ENCODE measurements at places on chromosomes 13 and 19. TPM values are rescaled to one million over a fixed set of nuclear protein-coding genes. Genes with fewer than 3 reads are reported as not detected.

DNA sequence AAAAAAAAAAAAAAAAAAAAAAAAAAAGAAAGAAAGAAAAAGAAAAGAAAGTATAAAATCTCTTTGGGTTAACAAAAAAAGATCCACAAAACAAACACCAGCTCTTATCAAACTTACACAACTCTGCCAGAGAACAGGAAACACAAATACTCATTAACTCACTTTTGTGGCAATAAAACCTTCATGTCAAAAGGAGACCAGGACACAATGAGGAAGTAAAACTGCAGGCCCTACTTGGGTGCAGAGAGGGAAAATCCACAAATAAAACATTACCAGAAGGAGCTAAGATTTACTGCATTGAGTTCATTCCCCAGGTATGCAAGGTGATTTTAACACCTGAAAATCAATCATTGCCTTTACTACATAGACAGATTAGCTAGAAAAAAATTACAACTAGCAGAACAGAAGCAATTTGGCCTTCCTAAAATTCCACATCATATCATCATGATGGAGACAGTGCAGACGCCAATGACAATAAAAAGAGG, 9.6 kb upstream of the CEACAM5 start:
- H3K4me1 ChIP-seq, result no peaks in the 10 kb centered on the region
- H3K27me3 ChIP-seq, result peaks cover 12% of the 10 kb centered on the region
- no peak for DNase-seq
- H3K27ac ChIP-seq, result no peak overlapping the region
- H3K36me3 ChIP-seq, result no peaks in the 10 kb centered on the region

- no peak for DNase-seq
- peaks cover 30% of the 10 kb centered on the region for H3K36me3 ChIP-seq
- H3K4me1 ChIP-seq, result peaks cover 3% of the 10 kb centered on the region
- no peak overlapping the region for H3K4me3 ChIP-seq
- H3K27me3 ChIP-seq, result no peaks in the 10 kb centered on the region
- no peak overlapping the region for H3K27ac ChIP-seq
Observed at GRCh38 chr13:95035311-95036109, 265.7 kb downstream of the ABCC4 start.

DNA sequence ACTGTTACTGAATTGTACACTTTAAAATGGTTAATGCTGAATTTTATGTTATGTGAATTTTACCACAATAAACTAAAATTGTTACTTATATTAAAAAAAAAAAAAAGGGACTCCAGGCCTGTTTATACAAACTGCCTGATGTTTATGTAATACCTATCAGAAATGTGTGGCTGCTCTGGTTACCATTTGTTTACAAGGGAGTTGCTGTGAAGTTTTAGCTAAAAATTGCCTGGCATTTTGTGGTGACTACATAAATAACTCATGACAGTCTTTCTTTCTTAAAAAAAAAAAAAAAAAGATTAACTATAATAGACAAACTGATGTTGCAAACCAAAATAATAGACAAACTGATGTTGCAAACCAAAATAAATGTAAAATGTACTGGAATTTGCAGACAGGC, 71.8 kb downstream of the CDADC1 start:
- peaks cover 8% of the 10 kb centered on the region for H3K4me1 ChIP-seq
- H3K27me3 ChIP-seq, result no peaks in the 10 kb centered on the region
- H3K36me3 ChIP-seq, result no peaks in the 10 kb centered on the region

- no peaks in the 10 kb centered on the region for H3K36me3 ChIP-seq
- H3K27ac ChIP-seq, result no peak overlapping the region
- no peak overlapping the region for H3K4me3 ChIP-seq
- no peaks in the 10 kb centered on the region for H3K4me1 ChIP-seq
Observed at GRCh38 chr13:37070956-37071355, 11.5 kb upstream of the SUPT20H start.

DNA sequence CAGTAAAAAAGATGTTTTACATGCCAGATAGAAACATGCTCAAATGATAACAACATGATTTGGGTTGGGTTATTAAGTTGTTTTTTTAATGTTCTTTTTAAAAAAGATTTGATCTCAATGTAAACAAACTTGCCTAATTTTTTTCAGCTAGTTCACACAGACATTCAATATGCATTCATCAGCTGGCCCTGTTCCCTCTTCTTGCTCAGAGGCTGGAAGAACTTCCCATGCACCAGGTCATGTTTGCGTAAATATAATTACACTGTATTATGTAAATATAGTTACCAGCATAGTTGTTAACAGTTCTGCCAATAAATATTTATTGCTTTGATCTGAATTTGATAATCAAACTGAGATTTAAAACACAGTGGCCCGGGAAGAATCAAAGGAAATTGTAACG, 70.6 kb downstream of the ATP11A start:
- peaks cover 8% of the 10 kb centered on the region for H3K4me1 ChIP-seq
- no peak overlapping the region for H3K27ac ChIP-seq
- H3K36me3 ChIP-seq, result no peaks in the 10 kb centered on the region
- no peaks in the 10 kb centered on the region for H3K27me3 ChIP-seq

GRCh38 chr13:57865600-57866294, 234.2 kb downstream of the PCDH17 start:
- no peaks in the 10 kb centered on the region for H3K4me1 ChIP-seq
- no peaks in the 10 kb centered on the region for H3K27me3 ChIP-seq
- H3K4me3 ChIP-seq, result no peak overlapping the region
- H3K27ac ChIP-seq, result no peak overlapping the region
- no peak for DNase-seq

GRCh38 chr19:15253061-15253460, 20.8 kb upstream of the EPHX3 start:
- DNase-seq, result no peak
- H3K36me3 ChIP-seq, result peaks cover 57% of the 10 kb centered on the region
- no peak overlapping the region for H3K27ac ChIP-seq
- H3K4me1 ChIP-seq, result no peaks in the 10 kb centered on the region
- H3K27me3 ChIP-seq, result no peaks in the 10 kb centered on the region
- no peak overlapping the region for H3K4me3 ChIP-seq

GRCh38 chr19:42074513-42075363, 1.2 kb upstream of the ZNF574 start:
- DNase-seq, result peak; percentile 30
- peaks cover 17% of the 10 kb centered on the region for H3K36me3 ChIP-seq
- H3K4me1 ChIP-seq, result peaks cover 27% of the 10 kb centered on the region
- H3K4me3 ChIP-seq, result peak overlapping the region; percentile 89
- H3K27ac ChIP-seq, result peak overlapping the region; percentile 99
- no peaks in the 10 kb centered on the region for H3K27me3 ChIP-seq

DNA sequence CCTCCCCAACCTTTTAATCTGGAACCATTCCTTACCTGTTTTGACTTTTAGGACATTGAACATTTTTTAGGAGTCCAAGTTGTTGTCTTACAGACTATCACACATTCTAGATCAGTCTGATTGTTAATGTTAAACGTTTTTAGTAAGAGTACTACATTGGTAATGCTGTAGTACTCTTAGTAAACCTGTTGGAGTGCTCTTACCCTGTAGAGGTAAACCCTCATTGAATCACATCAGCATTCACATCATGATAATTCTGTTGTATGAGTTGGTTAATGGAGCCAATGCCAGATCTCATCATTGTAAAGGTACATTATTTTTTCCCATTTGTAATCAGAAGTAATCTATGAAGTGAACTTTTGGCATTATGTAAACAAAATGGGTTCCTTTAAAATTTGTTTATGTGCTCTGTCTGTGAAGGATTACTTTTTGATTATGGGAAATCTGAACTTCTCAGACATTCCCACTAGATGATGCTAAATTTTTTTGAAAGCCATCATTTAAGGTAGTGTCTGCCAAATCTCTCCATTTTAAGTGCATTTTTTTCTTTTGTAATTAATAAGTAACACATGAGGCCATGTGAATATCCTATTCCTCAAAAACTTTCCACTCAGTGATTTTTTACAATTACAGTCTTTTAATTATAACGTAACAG, 55.2 kb downstream of the VWA8 start:
- no peak for DNase-seq
- peak overlapping the region; percentile 3 for H3K27ac ChIP-seq
- H3K36me3 ChIP-seq, result peaks cover 33% of the 10 kb centered on the region
- no peak overlapping the region for H3K4me3 ChIP-seq
- H3K4me1 ChIP-seq, result peaks cover 35% of the 10 kb centered on the region
- no peaks in the 10 kb centered on the region for H3K27me3 ChIP-seq

DNA sequence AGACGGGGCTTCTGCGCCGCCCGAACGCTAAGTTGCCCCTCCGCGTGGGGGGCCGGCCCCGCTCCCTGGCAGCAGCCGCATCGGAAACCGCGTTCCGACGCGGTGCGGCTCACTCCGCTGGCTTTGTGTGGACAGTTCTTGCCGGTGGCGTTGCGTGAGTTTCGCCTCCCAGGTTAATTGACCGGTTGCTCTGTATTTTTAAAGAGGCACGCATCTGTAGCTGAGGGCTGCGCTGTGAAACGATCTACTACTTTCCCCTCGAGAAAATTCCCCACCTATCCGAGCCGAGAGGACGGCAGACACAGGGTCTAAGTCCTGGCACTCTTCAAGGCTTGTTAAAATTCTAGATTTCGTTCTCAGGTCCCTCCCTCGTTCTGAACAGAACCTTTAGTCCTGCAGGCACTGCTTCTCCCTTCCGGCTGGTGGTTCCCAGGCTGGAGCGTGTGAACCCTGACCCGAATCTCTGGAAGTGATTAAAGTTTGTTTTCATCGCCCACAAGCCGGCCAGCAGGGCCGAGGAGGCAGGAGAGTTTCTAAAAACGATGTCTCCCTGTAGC, 933 bp downstream of the ARHGEF7 start:
- H3K4me1 ChIP-seq, result peaks cover 12% of the 10 kb centered on the region
- H3K27me3 ChIP-seq, result peaks cover 63% of the 10 kb centered on the region
- DNase-seq, result no peak
- H3K4me3 ChIP-seq, result peak overlapping the region; percentile 67

- H3K4me1 ChIP-seq, result no peaks in the 10 kb centered on the region
- no peaks in the 10 kb centered on the region for H3K36me3 ChIP-seq
- no peak overlapping the region for H3K4me3 ChIP-seq
- no peaks in the 10 kb centered on the region for H3K27me3 ChIP-seq
- no peak for DNase-seq
- H3K27ac ChIP-seq, result no peak overlapping the region
Observed at GRCh38 chr13:85582890-85583289, 216.3 kb downstream of the SLITRK6 start.

- DNase-seq, result no peak
- H3K27ac ChIP-seq, result no peak overlapping the region
- no peaks in the 10 kb centered on the region for H3K27me3 ChIP-seq
- H3K4me3 ChIP-seq, result no peak overlapping the region
- H3K4me1 ChIP-seq, result peaks cover 14% of the 10 kb centered on the region
Observed at GRCh38 chr13:114135731-114136171, 3.3 kb upstream of the RASA3 start.

GRCh38 chr13:111858571-111858970, 208.4 kb upstream of the SOX1 start:
- H3K4me3 ChIP-seq, result no peak overlapping the region
- H3K36me3 ChIP-seq, result no peaks in the 10 kb centered on the region
- no peak for DNase-seq
- no peak overlapping the region for H3K27ac ChIP-seq
- no peaks in the 10 kb centered on the region for H3K4me1 ChIP-seq

DNA sequence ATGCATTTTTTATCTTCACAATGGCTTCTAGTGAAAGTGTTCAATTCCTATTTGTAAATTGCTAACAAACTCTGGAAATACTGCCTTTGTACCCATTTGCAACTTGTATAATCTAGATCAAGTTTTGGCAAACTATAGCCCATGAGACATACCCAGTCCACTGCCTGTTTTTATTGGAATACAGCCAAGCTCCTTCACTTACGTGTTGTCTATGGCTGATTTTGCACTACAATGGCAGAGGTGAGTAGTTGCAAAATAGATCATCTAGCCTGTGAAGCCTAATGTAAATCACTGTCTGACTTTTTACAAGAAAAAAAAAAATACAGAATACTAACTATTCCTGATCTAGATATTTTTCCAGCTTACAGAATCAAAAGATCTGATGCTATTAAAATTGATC, 37.1 kb downstream of the DZIP1 start:
- H3K4me3 ChIP-seq, result no peak overlapping the region
- no peaks in the 10 kb centered on the region for H3K36me3 ChIP-seq
- peaks cover 12% of the 10 kb centered on the region for H3K27me3 ChIP-seq
- no peak for DNase-seq
- no peaks in the 10 kb centered on the region for H3K4me1 ChIP-seq
- no peak overlapping the region for H3K27ac ChIP-seq

- peaks cover 7% of the 10 kb centered on the region for H3K36me3 ChIP-seq
- peaks cover under 1% of the 10 kb centered on the region for H3K27me3 ChIP-seq
- no peak overlapping the region for H3K4me3 ChIP-seq
- no peak overlapping the region for H3K27ac ChIP-seq
- H3K4me1 ChIP-seq, result peaks cover 14% of the 10 kb centered on the region
- no peak for DNase-seq
Observed at GRCh38 chr19:35254341-35255297, 5.8 kb downstream of the LSR start.

GRCh38 chr13:62875118-62875640, 1459.5 kb upstream of the PCDH20 start:
- no peak overlapping the region for H3K27ac ChIP-seq
- no peak overlapping the region for H3K4me3 ChIP-seq
- no peaks in the 10 kb centered on the region for H3K4me1 ChIP-seq
- no peak for DNase-seq
- H3K27me3 ChIP-seq, result no peaks in the 10 kb centered on the region

- no peaks in the 10 kb centered on the region for H3K36me3 ChIP-seq
- no peak for DNase-seq
- H3K4me3 ChIP-seq, result no peak overlapping the region
Observed at GRCh38 chr19:19743176-19743575, 10.3 kb upstream of the ZNF14 start.

DNA sequence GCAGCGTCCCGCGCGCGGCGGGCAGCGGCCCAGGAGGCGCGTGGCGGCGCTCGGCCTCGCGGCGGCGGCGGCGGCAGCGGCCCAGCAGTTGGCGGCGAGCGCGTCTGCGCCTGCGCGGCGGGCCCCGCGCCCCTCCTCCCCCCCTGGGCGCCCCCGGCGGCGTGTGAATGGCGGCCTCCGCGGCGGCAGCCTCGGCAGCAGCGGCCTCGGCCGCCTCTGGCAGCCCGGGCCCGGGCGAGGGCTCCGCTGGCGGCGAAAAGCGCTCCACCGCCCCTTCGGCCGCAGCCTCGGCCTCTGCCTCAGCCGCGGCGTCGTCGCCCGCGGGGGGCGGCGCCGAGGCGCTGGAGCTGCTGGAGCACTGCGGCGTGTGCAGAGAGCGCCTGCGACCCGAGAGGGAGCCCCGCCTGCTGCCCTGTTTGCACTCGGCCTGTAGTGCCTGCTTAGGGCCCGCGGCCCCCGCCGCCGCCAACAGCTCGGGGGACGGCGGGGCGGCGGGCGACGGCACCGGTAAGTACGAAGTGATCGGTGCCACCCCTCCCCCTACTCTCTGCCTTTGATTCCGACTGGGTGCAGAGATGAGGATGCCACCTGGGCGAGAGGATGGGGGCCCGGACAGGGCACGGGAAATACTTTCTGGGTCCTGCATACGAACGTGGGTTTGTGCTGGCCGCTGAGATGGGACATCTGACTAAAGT, 874 bp downstream of the TRIM28 start:
- H3K4me1 ChIP-seq, result peaks cover 32% of the 10 kb centered on the region
- peak; percentile 85 for DNase-seq
- no peaks in the 10 kb centered on the region for H3K27me3 ChIP-seq
- H3K4me3 ChIP-seq, result peak overlapping the region; percentile 96
- peak overlapping the region; percentile 93 for H3K27ac ChIP-seq
- H3K36me3 ChIP-seq, result peaks cover 47% of the 10 kb centered on the region

The PLIN5 gene
- not detected for total RNA-seq

The COX6B1 gene
- total RNA-seq, result 385 TPM

The KIR3DL1 gene
- not detected for total RNA-seq

The ELSPBP1 gene
- not detected for total RNA-seq

The LRG1 gene
- 0.35 TPM for total RNA-seq

The CBY2 gene
- not detected for total RNA-seq

The VAV1 gene
- 73.4 TPM for total RNA-seq

The ZNF626 gene
- 13.3 TPM for total RNA-seq

The KL gene
- total RNA-seq, result 0.37 TPM

The TPTE2 gene
- total RNA-seq, result 0.11 TPM

The MCF2L gene
- 8.7 TPM for total RNA-seq

The GJA3 gene
- total RNA-seq, result 0.32 TPM

Measured in activated CD4-positive, alpha-beta T cell treated with anti-CD3 and anti-CD28 coated beads for 36 hours (primary cell).